ENCODE measurements at places on chromosomes 7 and 10.

- no peak for DNase-seq
Observed at GRCh38 chr10:115402699-115403098, 309.5 kb downstream of the ATRNL1 start.

DNA sequence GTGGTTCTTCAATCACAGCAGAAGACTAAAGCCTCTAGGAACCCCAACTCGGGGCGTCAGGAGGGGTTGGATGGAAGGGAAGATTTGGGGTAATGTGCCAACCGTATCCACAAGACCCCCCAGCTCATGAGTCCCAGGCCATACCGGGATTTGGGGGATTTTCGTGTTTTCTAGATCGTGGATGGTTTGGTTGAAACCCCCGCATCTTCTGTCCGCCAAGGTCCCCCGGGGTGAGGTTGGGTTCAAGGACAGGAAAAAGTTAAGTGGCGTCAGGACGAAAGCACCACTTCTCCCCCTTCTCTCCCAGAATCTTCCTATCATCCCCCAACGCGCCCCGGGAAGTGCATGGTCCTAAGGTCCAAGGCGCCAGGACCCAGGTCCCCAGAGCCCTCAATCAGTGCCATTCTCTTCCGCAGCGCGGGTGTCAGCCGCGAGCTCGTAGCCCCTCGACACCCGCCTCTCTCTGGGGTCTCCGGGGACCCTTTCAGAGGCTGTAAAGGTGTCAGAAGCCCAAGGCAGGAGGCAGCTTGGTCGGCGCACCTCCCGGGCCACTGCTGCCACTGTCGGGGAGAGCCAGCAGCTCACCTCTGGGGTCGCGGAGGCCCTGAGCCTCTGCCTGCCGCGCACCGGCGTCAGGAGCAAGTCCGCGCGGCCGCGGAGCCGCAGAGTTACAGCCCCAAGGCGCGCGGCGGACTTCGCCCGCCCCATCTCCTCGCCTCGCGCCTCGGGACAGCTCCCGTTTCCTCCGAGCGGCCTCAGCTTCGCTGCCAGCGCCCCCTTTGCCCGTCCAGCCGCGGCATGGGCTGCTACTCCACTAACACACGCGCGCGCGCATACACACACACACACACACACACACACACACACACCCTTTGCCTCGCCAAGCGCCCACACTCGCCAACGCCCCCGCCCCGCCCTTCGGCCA lies 1.5 kb downstream of the MKX start:
- no peak for DNase-seq

DNA sequence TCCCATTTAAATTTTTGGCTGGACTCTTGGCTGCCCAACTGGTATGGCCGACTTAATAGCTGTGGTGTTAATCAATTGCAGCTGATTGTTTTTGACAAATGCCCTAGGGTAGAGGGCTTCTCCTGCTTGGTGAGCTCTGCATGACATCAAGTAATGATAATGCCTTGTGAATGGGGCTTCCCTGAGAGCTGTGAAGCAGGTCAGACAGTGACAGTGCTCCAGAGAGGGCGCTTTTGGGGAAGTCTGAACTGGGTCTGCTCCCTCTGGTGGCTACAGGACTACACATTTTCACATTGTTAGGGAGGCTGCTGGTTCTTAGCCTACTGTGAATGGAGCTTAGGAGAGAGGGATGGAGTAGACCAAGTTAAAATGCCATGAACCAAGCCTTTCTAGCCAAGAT lies 98.8 kb downstream of the SDK1 start:
- DNase-seq, result no peak

GRCh38 chr10:89029785-89030437 lies 39.3 kb downstream of the FAS start:
- DNase-seq, result peak; percentile 59

DNA sequence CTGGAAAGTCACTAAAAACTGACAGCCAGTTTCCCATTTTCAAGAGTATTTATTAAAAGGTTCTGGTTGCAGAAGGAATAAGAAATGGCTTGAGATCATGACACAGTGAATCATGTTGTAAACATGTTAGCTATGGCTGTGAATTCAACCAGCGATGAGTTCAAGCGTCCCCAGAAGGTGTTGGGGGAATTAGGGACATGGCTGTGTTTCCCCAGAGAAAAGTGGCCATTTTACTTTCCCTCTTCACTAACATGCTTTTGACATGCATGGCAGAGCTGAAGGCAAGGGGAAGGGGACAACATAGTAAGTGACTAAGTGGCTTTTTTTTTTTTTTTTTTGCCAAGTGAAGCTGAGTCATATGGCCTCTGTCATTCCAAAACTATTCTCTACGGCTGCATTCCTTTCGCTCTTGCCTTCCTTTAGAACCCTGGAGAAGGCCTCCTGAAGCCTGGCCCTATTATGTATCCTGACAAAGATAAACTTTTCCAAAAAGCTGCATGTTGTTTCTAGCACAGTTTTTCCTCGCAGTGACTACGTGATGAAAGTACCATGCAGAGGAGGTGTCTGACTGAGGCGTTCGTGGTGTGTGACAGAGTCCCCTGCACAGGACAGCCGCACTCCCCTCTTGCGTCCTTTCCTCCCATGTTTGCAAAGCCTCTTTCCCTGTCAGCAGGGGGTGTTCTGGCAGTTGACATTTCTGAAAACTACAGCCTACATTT lies 46.9 kb downstream of the EGFR start:
- DNase-seq, result no peak

- DNase-seq, result no peak
Observed at GRCh38 chr7:33649476-33650441, 255.6 kb upstream of the BMPER start.

DNA sequence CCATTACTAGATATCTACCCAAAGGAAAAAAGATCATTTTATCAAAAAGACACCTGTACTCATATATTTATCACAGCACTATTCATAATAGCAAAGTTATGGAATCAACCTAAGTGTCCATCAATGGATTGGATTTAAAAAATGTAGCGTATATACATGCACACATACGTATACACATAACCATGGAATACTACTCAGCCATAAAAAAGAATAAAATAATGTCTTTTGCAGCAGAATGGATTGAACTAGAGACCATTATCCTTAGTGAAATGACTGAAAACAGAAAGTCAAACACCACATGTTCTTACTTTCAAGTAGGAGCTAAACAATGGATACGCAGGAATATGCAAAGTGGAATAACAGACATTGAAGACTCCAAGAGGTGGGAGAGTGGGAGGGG lies 157.7 kb upstream of the LAMB4 start:
- no peak for DNase-seq

GRCh38 chr10:132575320-132576201 lies 38.0 kb downstream of the INPP5A start:
- no peak for DNase-seq

GRCh38 chr10:17643339-17643754 lies 604 bp upstream of the STAM start:
- no peak for DNase-seq

DNA sequence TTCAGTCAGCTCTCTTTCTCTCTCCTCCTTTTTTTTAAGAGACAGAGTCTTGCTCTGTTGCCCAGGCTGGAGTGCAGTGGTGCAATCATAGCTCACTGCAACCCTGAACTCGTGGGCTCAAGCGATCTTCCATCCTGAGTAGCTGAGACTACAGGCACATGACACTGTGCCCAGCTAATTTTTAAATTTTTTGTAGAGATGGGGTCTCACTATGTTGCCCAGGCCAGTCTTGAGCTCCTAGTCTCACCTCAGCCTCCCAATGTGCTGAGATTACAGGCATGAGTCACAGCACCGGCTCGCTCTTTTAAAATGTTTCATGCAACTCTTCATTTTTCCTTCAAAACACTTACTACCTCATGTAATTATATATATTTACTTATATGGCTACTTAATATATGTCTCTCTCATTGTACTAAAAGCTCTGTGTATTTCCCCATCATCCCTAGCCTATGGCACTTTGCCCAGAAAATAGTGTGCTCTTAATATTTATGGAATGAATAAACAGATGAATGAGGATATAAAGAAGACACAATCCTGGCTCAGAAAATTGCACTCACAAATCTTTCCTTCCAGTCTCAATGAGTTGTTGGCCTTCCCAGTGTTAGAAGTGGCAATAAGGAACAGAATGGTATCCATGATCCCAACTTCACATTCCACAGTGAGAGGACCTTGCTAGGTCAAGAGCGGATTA lies 33.9 kb downstream of the EBLN1 start:
- no peak for DNase-seq

DNA sequence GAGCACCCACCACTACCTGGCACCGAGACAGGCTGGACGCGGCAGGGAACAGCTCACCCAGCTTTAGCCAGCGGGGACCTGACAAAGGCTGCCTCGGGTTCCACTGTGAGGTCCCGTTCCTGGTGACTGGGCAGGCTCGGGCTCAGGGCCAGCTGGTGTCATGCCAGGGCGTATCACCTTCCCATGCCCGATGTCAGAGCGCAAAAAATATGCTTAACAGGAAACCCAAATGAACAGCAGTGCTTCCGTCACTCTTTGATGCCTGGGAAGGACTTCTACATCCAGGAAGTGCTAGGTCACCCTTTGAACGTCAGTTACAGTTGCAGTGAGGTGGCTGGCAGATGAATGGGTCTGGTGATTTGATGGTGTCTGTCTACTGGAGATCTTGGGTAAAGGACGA lies 106.0 kb downstream of the ADARB2 start:
- DNase-seq, result no peak

DNA sequence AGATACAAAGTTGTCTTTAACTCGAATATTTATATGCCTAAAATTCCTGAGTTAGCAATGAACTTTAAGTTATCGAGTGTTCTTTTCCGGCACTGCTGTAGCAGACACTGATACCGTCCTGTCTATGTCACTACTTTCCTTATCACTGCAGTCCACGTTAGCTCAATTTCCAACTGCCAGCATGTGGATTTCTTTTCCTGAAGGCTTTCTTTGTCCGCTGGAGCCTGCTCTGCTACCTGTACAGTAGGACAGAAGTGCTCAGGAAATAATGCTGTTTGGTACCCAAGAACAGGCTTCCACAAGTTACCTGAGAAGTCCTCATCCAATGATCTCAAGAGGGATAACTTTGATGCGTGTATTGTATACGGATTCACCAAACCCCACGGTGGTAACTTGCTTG lies 329.4 kb downstream of the NXPH1 start:
- DNase-seq, result no peak

GRCh38 chr7:149027055-149027454 lies 1.2 kb downstream of the PDIA4 start:
- no peak for DNase-seq

DNA sequence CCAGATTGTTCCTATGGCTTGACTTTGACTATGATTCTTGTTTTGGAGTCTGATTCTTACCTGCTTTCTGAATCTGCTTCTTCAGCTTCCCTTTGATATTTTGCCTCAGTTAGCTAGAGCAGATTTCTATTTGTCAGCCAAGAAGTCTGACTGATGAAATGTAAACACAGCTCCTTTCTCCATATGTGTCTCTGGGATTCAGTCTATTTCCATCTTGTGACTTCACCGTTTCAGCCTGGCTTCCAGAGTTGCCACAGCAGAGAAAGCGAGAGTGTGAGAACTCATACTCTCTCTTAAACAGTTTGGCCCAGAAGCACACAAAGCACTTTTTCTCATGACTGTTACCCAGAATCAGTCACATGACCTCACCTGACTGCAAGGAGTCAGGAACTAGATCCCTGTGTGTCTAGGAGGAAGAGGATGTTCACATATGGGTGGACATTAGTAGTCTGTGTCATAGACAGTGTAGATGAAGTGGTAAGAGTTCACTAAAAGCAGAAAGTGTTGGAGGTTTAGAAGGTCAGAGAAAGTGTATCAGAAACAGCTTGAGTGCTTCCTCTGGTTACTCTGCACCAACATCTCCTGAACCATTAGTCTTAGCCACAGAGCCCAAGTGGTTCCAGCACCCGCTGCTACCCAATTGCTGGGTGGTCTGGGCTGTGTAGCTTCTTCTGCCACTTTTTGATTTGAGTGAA lies 103.4 kb upstream of the CDK6 start:
- no peak for DNase-seq

DNA sequence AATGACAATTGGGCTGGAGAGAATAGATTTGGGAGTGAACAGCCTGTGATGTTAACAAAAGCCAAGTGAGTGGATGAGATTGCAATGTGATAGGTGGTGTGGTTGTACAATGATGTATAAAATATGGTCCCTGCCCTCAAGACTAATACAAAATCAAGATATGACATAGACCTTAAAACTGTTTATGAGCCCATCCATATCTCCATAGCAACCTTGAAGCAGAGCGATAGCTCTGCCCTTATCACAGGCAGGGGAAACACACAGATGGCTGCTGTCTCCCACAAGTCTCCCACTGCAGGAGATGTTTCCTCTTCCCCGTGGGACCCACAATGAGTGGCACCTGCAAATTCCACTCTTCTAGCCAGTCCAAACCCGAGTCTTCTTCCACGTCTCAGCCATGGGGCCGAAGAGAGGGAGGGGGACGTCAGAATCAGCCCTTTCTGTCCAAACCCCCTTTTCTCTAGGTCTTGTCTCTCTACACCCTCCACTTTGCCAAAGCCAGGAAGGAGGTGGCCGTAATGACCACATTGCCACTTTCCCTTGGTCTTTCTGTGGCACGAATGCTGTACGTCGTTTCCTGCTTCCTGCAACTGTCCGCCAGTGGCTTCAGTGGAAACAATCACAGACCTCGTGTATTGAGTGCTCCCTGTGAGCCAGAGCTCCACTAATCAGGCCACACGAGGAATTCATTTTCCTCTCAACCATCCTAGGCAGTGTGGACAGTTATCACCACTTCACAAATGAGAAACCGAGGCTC lies 7.5 kb upstream of the TBXAS1 start:
- no peak for DNase-seq

DNA sequence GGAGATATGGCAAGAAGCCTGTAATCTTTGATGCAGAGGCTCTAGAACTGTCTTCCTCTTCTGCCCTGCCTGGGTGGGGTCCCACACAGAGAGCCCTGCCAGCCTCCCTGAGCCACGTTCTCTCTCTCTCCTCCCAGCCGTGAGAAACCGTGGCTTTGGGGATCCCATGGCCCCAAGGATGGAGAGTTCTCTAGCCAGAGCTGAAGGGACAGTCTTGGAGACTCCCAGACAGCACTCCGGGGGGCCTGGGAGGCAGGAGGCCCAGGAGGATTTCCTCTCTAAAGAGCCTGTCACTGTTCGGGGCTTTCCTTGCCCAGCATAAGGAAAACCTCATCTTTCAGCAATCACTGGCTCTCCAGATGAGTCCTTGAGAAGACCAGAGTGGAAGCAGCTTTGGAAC lies 227.1 kb downstream of the ARHGAP12 start:
- no peak for DNase-seq

DNA sequence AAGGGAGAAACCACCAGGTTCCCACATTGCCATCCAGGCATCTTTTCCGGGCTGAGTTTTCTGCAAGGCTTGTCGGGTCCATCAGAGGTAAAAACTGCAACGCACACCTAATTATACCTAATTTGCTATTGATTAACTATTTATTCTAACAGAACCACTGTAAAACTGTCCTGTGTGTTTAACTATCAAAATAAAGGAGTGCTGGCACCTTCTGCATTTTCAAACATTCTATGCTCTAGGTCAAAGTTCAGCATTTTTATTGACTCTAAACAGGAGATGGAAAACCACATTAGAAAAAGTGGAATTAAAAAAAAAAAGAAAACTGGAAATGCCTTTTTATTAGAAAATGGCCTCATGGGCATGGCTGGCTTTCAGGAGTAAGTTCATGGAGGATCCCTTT lies 82.0 kb downstream of the ADARB2 start:
- no peak for DNase-seq

- DNase-seq, result no peak
Observed at GRCh38 chr10:79316671-79317431, 30.4 kb upstream of the PPIF start.

- DNase-seq, result no peak
Observed at GRCh38 chr10:43121444-43121843, 16.8 kb upstream of the CSGALNACT2 start.

GRCh38 chr10:36946598-36946997 lies 178.8 kb upstream of the ANKRD30A start:
- DNase-seq, result no peak

GRCh38 chr10:59825932-59826331 lies 72.7 kb upstream of the MRLN start:
- no peak for DNase-seq

- no peak for DNase-seq
Observed at GRCh38 chr10:11194859-11195586, 177.4 kb downstream of the CELF2 start.
